ENCODE measurements at places on chromosomes 7 and 10.

GRCh38 chr10:1217661-1218060 lies 161.5 kb downstream of the WDR37 start:
- no peak for DNase-seq

DNA sequence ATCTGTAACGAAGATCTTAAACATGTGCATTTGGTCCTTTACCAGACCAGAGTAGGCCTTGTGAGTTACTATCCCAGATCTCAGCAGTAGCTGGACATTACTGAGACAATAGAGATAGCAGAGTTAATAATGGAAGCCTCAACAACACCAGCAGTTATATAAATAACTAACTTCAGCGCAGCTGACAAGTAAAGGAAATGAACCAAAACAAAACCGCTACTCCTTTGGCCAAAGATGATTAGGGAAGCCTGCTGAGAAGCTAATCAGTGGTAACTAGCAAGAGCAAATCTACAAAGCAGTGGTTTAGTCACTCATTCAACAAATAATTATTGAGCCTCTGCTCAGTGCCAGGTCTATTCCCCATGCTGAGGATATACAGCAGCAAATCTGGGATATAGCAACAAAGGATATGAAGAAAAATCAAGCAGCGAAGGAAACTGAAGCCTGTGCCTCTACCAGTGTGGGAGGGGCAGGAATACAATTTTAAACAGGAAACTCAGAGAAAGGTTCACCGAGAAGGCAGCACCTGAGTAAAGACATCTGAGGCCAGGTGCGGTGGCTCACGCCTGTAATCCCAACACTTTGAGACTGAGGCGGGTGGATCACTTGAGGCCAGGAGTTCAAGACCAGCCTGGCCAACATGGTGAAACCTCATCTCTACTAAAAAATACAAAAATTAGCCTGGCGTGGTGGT lies 103.6 kb downstream of the ELMO1 start:
- DNase-seq = no peak

- DNase-seq = no peak
Observed at GRCh38 chr10:131876017-131876416, 24.8 kb upstream of the PPP2R2D start.

DNA sequence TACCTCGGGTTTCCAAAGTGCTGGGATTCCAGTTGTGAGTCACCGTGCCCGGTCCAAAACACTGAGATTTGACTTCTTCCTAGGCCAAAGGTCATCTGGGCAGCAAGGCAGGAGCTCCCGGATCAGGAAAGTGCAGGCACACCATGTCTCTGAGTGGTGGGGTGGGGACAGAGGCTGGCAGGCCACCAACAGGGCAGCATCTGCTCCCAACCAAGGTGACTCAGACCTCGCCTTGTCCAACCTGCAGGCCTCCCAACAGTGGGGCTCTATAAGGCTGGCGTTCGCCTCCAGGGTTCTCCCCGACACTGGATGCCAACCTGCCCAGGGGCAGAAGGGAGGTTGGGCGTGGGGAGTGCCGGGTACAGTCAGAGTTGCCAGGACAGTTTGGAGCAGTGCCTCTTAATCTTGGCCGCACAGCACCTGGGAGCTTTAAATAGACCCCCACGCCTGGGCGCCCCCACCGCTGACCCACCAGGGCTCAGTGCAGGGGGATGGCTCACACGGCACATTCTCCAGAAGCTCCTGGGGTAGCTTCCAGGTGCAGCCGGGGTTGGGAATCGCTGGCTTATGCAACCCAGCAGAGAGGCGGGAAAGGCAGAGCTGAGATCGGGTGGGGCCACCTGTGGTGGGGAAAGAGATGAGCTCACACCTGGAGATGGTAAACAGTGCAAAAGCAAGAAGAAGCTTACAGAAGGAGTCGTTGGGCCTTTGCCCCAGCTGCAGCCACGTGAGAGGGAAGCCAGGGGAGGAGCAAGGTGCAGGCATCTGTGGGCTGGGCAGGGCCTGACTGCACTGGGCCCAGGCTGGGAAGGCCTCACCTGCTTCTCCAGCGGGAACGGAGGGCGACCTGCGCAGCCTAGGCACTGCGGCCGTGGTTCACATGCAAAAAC lies 10.9 kb downstream of the CALML5 start:
- DNase-seq = no peak

GRCh38 chr7:35727571-35727970 lies 32.6 kb upstream of the HERPUD2 start:
- DNase-seq = no peak
